Fibroblast of lung (primary cell): ENCODE measurements at places on chromosomes 3 and 15. TPM values are rescaled to one million over a fixed set of nuclear protein-coding genes. Genes with fewer than 3 reads are reported as not detected.

GRCh38 chr3:51970606-51971300, 3.1 kb downstream of the ABHD14B start:
- H3K4me1 ChIP-seq: peaks cover 18% of the 10 kb centered on the region
- peaks cover 2% of the 10 kb centered on the region for H3K36me3 ChIP-seq
- no peak for DNase-seq
- H3K27ac ChIP-seq: no peak overlapping the region

DNA sequence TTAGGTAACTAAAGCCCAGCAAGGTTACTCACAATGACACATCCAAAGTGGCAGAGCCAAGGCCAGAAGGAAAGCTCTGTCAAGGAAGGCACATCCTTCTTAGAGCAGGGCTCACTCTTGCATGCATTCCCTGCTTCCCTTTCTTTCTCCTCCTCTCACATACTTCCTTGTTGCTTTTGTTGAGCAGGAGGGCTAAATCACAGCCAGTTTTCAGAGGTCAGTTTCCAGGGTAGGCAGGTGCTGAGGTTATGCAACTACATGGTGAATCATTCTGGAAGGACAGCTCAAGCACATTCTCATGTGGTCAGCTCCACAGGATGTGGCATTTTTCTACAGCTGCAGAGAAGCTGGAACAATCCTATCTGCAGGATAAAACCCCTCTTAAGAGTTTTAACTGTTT, 275.6 kb downstream of the ZNF621 start:
- no peaks in the 10 kb centered on the region for H3K36me3 ChIP-seq
- no peak overlapping the region for H3K27ac ChIP-seq
- peak; percentile 56 for DNase-seq
- no peaks in the 10 kb centered on the region for H3K4me1 ChIP-seq
- no peaks in the 10 kb centered on the region for H3K27me3 ChIP-seq

The MAGEL2 gene
- total RNA-seq: under 0.01 TPM in 2 replicates

The SLC9A9 gene
- total RNA-seq: 33.9 and 74.0 TPM in 2 replicates

GRCh38 chr3:142951794-142952193, 11.7 kb downstream of the PAQR9 start:
- H3K4me3 ChIP-seq: no peak overlapping the region
- no peaks in the 10 kb centered on the region for H3K4me1 ChIP-seq
- no peak overlapping the region for H3K27ac ChIP-seq
- H3K36me3 ChIP-seq: no peaks in the 10 kb centered on the region
- H3K27me3 ChIP-seq: no peaks in the 10 kb centered on the region
- DNase-seq: no peak

GRCh38 chr3:53941950-53942349, 50.3 kb upstream of the SELENOK start:
- no peaks in the 10 kb centered on the region for H3K36me3 ChIP-seq
- H3K27ac ChIP-seq: no peak overlapping the region
- H3K27me3 ChIP-seq: no peaks in the 10 kb centered on the region

- H3K4me1 ChIP-seq: peaks cover 21% of the 10 kb centered on the region
- no peak for DNase-seq
- H3K27me3 ChIP-seq: no peaks in the 10 kb centered on the region
- no peak overlapping the region for H3K4me3 ChIP-seq
- no peaks in the 10 kb centered on the region for H3K36me3 ChIP-seq
- no peak overlapping the region for H3K27ac ChIP-seq
Observed at GRCh38 chr15:41792000-41792637, 17.8 kb downstream of the MAPKBP1 start.

DNA sequence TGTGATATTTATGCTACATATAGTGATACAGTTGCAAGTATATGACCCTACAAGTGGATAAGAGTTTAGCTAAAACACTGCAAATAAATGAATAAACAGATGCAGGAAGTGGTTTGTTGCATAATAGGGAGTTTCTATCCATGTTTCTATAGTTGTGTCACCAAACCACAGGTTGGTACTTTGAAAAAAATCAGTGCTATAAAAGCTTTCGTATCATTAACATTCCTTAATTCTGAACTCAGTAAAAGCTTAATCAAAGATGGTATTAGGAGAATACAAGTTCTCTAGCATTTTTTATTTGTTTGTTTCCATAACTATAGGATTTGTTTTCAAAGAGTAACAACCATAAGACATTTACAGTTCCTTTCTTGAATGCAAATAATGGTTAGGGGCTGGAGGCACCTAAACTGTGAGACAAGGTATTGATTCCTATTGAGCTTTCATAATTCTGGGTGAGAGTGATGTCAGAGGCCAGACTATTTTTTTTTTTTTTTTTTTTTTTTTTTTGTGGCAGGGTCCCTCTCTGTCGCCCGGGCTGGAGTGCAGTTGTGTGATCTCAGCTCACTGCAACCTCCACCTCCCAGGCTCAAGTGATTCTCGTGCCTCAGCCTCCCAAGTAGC, 29.6 kb downstream of the CPOX start:
- H3K27me3 ChIP-seq: no peaks in the 10 kb centered on the region
- H3K27ac ChIP-seq: no peak overlapping the region
- no peaks in the 10 kb centered on the region for H3K36me3 ChIP-seq
- peak; percentile 79 for DNase-seq
- H3K4me3 ChIP-seq: no peak overlapping the region
- H3K4me1 ChIP-seq: no peaks in the 10 kb centered on the region

DNA sequence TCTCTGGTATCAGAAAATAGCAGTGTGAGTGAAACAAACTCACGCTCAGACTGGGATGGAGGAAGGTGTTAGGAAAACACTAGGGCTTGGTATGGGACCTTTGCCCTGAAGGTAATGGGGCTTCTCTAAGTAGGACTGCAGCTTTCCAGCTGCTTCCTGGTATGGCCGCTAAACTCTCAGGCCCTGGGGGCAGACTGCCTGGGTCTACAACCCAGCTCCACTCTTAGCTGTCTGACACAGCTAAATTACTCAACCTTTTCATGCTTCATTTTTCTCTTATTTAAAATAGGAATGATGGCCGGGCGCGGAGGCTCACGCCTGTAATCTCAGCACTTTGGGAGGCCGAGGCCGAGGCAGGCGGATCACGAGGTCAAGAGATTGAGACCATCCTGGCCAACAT, 5.2 kb upstream of the YEATS2 start:
- no peak for DNase-seq
- H3K4me3 ChIP-seq: no peak overlapping the region
- no peaks in the 10 kb centered on the region for H3K4me1 ChIP-seq
- no peak overlapping the region for H3K27ac ChIP-seq
- H3K27me3 ChIP-seq: no peaks in the 10 kb centered on the region
- no peaks in the 10 kb centered on the region for H3K36me3 ChIP-seq

The PLCH1 gene
- under 0.01 TPM in 2 replicates for total RNA-seq

The XYLB gene
- total RNA-seq: 4.6 and 5.1 TPM in 2 replicates

The CYP1A2 gene
- not detected in 2 replicates for total RNA-seq

GRCh38 chr3:135034291-135034768, 239.3 kb downstream of the EPHB1 start:
- no peaks in the 10 kb centered on the region for H3K27me3 ChIP-seq
- no peak overlapping the region for H3K4me3 ChIP-seq
- no peaks in the 10 kb centered on the region for H3K36me3 ChIP-seq
- no peak for DNase-seq
- H3K4me1 ChIP-seq: no peaks in the 10 kb centered on the region

- H3K36me3 ChIP-seq: no peaks in the 10 kb centered on the region
- no peak for DNase-seq
- peaks cover 6% of the 10 kb centered on the region for H3K4me1 ChIP-seq
- H3K27me3 ChIP-seq: no peaks in the 10 kb centered on the region
- no peak overlapping the region for H3K4me3 ChIP-seq
Observed at GRCh38 chr3:61802772-61803171, 241.4 kb downstream of the PTPRG start.

DNA sequence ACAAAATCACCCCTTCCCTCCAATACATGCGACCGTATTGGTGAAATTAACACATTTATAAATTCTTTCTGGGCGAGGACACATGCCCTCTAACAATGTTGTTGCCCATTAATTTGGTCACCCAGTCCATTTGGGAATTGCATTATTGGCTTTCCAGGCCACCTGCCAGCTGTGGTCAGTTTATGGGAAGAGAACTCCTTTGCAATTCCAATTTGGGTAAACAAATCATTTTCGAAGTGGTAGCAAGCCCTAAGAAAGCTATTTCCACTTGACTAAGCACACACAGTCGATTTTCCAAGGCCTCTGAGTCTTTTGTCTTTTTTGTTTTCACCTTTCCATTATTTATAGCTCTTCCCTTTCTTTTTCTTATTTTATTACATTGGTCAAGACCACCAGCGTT, 362.3 kb upstream of the RGMA start:
- no peak overlapping the region for H3K27ac ChIP-seq
- no peak overlapping the region for H3K4me3 ChIP-seq
- no peaks in the 10 kb centered on the region for H3K4me1 ChIP-seq
- no peaks in the 10 kb centered on the region for H3K36me3 ChIP-seq
- no peak for DNase-seq

- H3K36me3 ChIP-seq: no peaks in the 10 kb centered on the region
- H3K27ac ChIP-seq: no peak overlapping the region
- H3K4me1 ChIP-seq: no peaks in the 10 kb centered on the region
- no peaks in the 10 kb centered on the region for H3K27me3 ChIP-seq
Observed at GRCh38 chr3:182725372-182726251, 67.7 kb upstream of the ATP11B start.

DNA sequence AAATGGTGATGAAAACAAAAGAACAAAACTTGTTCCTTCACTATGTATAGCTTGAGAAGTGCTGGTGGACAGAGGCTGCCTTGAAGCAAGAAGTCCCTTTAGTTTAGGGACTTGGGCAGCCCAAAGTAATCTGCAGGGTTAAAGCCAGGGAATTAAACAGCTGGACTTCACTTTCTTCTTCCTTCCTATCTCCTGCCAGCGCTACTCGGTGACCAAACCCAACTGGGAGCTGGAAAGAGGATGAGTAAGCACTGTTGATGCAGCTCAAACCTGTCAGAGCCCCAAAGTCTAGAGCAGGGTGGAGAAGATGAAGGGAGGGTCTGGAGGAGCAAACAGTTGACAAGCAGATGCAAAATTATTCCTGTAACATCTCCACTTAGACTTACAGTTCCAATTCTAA, 73.1 kb upstream of the FBN1 start:
- no peak for DNase-seq
- H3K27me3 ChIP-seq: no peaks in the 10 kb centered on the region

DNA sequence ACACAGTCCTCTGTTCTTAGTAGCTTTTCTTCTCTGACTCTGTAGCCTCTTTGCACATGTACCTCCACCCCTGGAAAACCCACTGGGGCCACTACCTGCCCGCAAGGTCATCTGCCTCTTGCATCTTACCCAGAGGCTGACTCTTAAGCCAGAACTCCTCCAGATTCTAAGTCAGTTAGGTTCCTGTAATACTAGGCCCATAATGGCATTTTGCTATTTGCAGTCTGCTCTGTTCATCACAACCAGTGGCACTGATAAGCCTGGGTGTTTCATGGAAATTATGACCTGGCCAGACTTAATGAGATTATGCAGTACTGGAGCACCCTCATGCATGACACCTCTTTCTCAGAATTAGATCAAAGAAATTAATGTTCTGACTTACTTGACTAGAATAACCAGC, 31.7 kb upstream of the ATG7 start:
- no peak overlapping the region for H3K4me3 ChIP-seq
- H3K4me1 ChIP-seq: peaks cover 6% of the 10 kb centered on the region
- H3K36me3 ChIP-seq: no peaks in the 10 kb centered on the region
- peak; percentile 37 for DNase-seq
- H3K27me3 ChIP-seq: no peaks in the 10 kb centered on the region
- H3K27ac ChIP-seq: no peak overlapping the region

GRCh38 chr3:108524537-108524936, 14.1 kb upstream of the MYH15 start:
- H3K36me3 ChIP-seq: no peaks in the 10 kb centered on the region
- no peak overlapping the region for H3K4me3 ChIP-seq
- DNase-seq: no peak
- no peak overlapping the region for H3K27ac ChIP-seq
- H3K27me3 ChIP-seq: no peaks in the 10 kb centered on the region
- H3K4me1 ChIP-seq: no peaks in the 10 kb centered on the region

The CSNK1G1 gene
- 27.1 and 29.3 TPM in 2 replicates for total RNA-seq

DNA sequence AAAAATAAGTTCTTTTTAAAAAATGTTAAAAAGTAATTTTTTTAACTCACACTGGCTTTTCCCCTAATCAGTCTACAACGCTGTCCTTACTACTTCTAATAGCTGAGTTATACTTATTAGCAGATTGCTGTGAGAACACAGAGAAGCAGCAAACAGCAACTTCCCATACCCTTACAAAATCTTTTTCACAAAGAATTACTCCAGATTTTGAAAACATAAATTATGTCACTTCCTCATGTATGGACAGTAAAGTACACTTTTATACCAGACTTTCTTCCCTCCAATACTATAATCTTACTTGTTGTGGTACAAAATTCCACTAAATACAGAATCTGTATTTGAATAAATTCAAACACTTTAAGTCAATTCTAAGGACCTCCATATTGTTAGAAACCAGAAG, 2.1 kb downstream of the PHC3 start:
- no peaks in the 10 kb centered on the region for H3K27me3 ChIP-seq
- H3K4me3 ChIP-seq: peak overlapping the region; percentile 96
- DNase-seq: no peak
- no peaks in the 10 kb centered on the region for H3K36me3 ChIP-seq

DNA sequence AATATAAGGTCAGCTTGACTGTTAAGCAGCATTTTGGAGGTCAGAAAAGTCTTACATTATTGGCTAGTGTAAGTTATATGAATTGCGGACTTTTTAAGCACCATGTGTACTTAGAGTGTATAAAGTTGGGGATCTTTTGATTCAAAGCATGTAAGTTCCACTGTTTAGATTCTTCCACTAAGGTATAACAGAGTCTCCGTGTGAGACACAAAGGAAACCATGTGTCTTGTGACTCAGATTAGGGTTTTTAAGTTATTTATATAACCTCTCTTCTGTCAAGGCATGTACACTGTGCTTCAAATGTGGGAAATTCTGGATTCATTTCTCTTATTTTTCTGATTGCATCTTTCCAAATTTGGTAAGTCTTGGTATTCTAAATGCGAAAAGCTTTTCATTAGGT, 143.5 kb upstream of the SOX2 start:
- peak; percentile 65 for DNase-seq
- no peaks in the 10 kb centered on the region for H3K27me3 ChIP-seq
- no peaks in the 10 kb centered on the region for H3K4me1 ChIP-seq
- no peak overlapping the region for H3K4me3 ChIP-seq
- no peaks in the 10 kb centered on the region for H3K36me3 ChIP-seq

The PRSS50 gene
- total RNA-seq: not detected in 2 replicates

DNA sequence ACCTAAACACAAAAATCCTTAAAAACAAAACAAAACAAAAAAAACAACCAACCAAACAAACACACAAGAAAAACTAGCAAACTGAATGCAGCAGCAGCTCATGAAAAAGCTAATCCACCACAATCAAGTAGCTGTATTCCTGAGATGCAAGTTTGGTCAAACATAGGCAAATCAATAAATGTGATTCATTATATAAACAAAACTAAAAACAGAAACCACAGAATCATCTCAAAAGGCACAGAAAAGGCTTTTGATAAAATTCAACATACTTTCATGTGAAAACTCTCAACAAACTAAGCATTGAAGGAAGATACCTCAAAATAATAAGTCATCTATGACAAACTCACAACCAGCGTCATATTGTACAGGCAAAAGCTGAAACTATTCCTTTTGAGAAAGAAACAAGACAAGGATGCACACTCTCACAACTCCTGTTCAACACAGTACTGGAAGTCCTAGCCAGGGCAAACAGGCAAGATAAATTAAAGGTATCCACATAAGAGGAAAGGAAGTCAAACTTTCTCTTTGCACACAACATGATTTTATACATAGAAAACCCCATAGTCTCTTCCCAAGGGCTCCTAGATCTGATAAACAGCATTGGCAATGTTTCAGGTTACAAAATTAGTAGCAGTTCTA, 495.1 kb upstream of the SGO1 start:
- H3K27ac ChIP-seq: no peak overlapping the region
- no peaks in the 10 kb centered on the region for H3K27me3 ChIP-seq
- H3K4me1 ChIP-seq: no peaks in the 10 kb centered on the region
